ENCODE measurements at places on chromosomes 2 and 18.

DNA sequence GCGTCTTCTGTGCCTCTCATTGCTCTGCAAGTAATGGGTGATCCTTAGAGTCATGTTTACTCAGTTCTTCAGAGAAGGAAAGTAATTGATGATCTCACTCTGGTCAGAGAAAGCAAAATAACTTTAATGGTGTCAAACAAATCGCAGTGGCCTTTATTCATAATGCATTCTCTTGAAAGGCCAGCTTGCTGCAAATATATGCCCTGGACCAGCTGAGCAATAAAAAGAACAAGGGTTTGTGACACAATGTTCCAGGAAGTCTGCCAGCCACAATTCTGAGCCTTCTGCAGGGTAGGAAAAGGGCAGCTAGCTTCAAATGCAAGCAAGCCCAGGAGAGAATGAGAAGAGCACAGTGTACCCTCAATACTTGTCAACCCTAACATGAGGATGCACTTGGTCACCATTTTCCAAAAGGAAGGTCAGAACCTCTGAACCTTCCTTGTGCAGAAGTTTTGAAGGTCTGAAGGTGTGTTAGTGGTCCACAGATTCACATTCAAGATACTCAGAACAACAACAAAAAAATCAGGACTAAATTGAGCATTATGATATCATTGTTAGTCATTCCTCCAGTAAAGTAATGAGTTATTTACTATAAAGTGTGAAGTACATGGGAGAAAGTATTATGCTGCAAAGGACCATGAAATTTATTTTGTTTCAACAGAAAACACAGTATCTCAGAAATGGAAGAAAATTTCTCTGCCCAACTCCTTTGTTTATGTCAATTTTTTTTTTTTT lies 355.6 kb downstream of the PAX3 start:
- no peak for DNase-seq

DNA sequence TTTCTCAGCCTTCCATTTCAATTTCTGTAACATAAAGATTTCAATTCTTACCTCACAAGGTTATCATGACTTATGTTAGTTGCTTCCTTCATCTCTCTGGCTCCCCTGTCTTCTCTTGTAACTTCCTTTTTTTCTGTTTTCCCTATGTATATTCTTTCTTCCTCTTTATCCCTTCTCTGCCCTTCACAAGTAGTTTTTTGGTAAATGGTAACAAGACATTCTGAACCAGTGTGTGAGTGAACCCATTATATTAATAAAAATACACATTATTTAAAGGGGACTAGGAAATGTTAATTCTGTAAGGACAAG lies 8.4 kb downstream of the ACSL3 start:
- no peak for DNase-seq

DNA sequence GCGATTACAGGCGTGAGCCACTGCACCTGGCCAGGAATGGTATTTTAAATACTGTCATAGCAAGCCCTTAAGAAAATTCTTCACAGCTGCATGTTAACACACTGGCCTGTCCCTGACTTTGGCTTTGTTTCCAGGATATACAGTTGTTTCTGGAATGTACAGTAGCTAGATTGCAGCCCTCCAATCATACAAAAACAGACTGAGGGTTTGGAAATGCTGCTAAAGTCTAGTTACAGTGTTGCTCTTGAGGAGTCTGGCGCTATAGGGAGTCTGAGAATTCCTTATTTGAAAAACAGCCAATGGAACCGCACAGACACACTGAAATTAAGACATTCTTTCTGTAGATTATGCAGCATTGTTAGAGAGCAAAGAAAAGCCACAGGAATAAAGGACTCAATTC lies 37.7 kb downstream of the STON1 start:
- no peak for DNase-seq

DNA sequence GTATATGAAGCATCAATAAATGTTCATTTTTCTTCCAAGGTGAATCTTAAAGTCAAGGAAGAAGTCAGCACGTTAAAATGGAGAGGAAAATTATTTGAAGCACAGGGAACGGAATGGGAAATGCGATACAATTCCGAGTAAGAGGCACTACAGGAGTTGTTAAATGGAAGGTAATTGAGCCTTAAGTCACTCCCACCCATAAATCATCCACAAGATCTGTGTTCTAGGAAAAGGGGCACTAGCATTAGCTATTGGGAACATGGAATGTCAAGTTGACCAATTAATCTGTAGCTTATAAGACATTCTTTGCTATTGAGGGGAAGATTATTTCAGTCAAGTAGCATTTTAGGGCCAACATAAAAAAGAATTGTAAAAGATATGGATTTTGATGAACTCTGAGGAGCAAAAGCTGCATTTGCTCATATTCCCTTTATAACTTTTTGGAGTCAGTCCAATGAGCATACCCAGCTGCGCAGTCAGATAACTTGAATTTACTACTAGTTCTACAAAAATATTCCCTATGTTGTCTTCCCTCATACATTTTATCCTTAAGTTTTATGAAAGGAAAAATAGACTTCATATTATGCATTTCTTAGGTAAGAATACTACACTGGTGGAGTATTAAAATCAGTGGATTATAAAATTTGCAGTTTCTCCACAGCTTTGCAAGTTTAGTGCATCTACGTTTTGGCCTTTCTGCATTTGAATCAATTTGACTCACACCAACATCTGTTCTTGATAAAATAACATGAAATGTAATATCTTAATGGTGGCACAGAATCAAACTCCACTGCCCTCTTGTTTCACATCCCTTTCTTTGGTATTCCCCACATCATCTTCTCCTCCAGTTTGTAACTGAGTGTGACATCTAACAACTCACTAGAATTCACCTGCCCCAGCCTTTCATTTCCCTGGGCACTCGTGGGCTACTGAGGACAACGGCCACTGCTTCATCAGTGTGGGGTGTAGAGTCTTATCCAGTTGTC lies 95.6 kb downstream of the SP3 start:
- DNase-seq: no peak

DNA sequence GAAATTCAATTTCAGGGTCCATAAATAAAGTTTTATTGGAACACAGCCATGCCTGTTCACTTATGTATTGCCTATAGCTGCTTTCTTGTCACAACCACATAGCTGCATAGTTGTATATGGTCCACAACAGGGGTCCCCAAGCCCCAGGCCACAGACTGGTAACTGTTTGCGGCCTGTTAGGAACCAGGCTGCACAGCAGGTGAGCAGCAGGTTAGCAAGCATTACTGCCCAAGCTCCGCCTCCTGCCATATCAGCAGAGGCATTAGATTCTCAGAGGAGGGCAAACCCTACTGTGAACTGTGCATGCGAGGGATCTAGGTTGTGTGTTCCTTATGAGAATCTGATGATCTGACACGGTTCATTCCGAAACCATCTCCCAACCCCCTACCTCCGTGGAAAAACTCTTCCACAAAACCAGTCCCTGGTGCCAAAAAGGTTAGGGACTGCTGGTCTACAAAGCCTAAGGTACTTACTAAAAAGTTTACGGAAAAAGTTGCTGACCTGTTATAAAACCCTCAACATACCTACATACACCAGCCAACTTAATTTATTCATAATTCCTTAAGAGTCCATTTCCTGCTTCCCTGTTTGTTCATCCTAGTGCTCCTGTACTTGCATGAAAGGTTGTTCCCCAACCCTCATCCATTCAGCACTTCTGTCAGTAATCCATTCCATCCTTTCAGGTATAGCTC lies 40.1 kb downstream of the NDUFAF7 start:
- DNase-seq: no peak

DNA sequence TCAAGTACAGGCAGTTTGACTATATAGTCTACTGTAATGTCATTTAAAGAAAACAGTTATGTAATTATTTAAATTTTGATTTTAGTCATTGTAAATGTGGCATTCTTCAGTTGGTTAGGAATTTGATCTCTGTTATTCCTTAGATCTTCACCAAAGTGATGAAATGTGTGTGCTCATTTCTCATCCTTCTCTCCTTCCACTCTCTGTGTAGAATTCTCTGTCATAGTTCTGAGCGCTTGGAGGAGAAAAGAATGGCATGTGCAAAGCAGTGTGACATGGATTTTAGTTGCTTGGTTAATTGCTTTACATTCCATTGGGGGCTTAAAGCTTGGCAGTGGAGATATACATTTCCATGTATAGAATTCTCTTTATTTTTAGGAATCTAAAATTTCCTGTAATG lies 14.8 kb downstream of the PIK3C3 start:
- DNase-seq: no peak

- DNase-seq: no peak
These were observed 80.5 kb upstream of the ABCA12 start for GRCh38 chr2:215218587-215219577.

DNA sequence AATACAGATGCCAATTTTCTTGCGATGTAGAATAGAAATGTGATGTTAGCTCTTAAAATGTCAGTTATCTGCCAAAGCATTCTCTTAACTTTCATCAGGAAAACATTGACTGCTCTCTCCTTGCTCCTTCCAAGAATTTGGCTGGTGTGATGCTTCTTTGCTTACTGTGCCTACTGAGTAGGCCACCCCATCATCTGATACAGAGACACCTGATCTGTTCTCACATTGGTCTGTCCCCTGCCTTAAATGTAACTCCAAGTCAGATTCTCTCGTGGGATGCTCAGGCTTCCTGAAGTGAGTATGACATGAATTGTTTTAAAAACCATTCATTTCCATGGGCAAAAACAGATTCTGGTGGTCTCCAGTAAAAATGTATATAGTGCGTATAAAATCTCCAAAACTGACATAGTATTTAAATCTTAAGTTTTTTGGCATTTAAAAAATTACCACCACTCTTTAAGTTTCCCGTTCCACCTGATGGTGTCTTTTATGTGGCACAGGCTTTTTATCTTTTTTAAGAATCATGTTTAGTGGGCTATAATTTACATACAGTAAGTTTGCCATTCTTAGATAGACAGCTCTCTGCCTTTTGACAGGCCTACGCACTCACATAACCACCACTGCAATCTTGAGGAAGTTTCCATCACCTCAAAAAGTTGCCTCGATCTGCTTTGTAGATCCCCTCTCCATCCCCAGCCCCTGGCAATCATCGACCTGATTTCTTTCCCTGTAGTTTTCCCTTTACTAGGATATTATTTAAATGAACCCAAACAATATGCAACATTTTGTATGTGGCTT lies 36.6 kb downstream of the UBE2F start:
- no peak for DNase-seq

DNA sequence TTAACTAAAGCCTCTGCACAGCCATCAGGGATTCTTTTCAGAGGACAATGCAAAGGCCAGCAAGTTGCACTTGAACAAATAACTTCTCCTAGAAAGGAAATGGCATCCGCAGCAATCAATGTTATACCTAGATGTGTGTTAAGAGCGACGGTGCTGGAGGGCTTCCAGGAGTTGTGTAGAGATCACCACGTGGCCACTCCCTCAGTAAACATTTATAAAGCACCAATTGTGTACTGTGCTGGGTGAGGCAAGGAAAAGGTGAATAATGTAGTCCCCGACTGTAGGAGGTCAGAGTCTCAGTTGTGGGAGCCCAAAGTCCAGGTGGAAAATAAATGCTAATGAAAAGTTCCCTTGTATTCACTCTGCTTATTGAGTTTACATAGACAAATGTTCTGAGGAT lies 135.0 kb downstream of the ALK start:
- no peak for DNase-seq

GRCh38 chr2:159562248-159562647 lies 54.1 kb downstream of the BAZ2B start:
- no peak for DNase-seq

DNA sequence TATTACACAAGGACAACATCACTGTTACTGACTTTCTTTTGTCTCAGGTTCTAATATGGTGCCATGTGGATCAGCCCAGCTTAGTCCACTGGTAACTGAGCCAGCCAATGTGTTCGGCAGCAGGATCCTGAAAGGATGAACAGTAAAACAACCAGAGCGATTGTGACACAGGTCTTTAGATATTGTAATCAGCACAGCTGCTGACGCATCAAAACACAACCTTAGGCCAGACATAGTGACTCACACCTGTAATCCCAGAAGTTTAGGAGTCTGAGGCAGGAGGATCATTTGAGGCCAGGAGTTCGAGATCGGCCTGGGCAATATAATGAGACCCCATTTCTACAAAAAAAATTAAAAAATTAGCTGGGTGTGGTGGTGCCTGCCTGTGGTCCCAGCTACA lies 183.4 kb upstream of the CDH20 start:
- DNase-seq: no peak

DNA sequence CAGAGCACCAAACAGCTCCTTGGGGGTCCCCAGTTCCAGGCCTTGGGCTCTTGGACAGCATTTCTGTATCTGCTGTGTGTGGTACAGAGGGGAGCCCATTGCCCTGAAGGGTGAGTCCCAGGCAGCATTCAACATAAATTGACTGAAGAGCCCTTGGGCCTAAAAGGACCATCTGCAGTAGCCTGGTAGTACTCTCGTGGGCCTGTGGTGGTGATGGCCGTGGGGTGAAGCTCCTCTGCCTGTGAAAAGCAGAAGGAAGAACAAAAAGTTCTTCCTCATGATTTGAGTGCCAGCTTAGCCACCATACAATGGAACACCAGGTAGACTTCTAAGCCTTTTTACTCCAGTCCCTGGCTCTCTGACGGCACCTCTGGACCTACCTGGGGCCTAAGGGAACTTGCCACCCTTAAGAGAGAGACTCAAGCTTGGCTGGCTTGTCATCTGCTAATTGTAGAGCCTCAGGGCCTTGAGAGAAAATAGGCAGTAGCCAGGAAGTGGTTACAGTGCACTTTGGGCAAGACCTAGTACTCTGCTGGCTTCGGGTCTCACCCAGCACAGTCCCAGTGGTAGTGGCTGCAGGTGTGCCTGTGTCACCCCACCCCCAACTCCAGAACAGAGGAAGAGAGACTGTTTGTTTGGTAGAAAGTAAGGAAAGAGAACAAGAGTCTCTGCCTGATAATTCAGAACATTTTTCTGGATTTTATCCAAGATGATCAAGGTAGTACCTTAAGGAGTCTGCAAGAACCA lies 84.6 kb upstream of the CERS6 start:
- DNase-seq: no peak

- DNase-seq: no peak
These were observed 380.5 kb upstream of the HNRNPA3 start for GRCh38 chr2:176832086-176832485.

GRCh38 chr2:70085711-70086277 lies 1.5 kb upstream of the PCBP1 start:
- peak; percentile 44 for DNase-seq

DNA sequence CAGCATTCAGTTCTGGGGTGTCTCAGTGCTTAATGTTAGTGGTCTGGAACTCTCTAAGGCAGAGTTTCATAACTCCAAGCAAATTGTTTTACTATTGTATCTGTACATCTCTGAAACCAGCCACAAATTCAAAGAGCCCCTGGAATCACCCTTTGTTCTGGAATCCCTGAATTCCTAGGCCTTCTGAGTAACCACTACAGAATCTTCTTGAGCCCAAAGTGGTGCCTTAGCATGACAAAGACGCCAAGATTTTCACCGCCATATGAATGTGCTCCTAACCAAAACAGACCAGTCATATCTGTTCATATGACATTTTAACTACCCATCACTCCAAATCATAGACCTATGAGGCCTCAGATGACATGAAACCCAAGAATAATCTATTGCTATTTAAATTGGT lies 668.1 kb downstream of the EPHA4 start:
- no peak for DNase-seq

GRCh38 chr2:71889759-71890684 lies 257.6 kb downstream of the CYP26B1 start:
- no peak for DNase-seq
